ENCODE measurements at places on chromosomes 6 and 20.

GRCh38 chr20:21500599-21500998 lies 13.3 kb downstream of the NKX2-2 start:
- DNase-seq, result no peak

DNA sequence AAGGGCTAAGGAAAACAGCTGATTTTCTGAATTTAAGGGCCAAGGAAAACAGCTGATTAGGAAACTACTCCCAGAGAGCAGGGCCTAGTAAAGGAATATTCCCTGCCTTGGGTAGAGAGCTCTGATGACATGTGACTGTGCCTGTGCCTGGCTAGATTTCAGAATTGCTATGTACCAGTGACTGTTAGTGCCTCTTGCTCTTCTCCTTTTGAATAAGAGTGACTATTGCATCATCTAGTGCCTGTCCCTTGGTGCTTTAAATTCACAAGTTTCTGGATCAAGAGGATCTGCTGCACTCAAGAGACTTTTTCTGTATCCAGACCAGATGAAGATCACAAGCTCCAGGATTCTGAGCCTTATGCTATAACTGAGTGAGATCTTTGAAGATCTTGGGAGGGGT lies 332.9 kb downstream of the KIF16B start:
- DNase-seq, result no peak

- no peak for DNase-seq
Observed at GRCh38 chr6:158754738-158755137, 64.4 kb downstream of the EZR start.

DNA sequence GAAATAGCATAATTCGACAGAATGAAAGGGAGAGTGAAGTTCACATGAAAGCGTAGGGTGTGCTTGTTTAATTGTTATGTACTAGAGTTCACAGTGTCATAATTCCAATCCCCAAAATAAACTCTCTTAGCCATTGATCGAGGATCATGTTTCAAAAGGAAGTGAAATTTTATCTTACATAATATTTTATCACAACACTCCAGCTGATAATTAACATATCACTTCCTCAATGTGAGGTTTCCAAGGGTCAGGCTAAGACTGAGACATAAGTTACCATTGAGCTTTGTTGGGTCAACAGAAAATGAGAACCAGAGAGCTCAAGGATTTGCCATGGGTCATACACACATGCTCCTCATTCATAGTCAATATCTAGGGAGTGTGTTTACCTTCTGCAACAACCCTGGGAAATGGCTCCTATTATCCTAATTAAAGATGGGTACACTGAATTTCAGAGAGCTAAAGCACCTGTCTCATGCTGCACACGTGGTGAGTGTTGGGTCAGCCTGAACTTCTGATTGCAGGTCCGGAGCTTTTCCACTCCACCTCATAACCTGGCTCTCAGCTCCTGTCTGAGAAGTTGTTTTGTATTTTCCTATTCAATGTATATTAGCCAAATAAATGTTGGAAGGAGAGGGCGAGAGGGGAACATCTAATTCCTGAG lies 3.0 kb downstream of the GSTA2 start:
- DNase-seq, result no peak

DNA sequence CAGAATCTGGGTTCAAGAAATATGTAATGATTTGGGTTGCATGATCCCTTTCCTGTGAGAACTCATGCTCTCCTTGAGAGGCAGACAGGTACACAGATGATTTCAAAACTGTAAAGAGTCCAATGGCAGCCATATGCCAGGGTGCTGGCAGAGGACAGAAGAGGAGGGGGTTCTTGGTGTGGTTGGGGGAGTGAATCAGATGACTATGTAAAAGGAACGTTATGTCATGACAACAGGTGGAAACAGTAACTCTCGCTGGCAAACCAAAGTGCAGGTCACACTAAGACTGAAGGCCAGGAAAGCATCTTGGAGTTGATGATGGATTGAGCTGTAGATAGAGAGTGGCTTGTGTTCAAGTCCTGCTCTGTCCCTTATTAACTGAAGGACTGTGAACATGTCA lies 20.3 kb downstream of the OR2A4 start:
- DNase-seq, result no peak

DNA sequence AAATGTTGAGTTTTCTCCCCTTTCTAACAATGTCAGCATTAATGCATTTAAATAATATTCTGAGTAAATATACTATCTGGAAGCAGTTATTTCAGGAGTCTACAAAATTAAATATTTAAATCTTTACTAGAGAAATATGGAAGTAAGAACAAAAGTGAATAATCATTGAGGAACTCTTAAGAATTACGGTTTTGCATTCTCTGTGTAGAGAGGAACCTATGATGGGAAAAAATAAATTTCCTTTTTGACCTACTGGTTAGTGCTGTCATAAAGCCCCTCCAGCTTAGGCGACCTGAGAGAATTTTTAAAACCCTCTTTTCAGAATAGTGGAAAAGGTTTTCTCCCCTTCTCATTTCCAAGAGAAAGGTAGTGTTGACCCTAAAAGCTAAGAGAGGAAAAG lies 64.8 kb downstream of the ATXN1 start:
- DNase-seq, result no peak

- DNase-seq, result no peak
Observed at GRCh38 chr20:50247196-50248094, 56.8 kb downstream of the CEBPB start.

DNA sequence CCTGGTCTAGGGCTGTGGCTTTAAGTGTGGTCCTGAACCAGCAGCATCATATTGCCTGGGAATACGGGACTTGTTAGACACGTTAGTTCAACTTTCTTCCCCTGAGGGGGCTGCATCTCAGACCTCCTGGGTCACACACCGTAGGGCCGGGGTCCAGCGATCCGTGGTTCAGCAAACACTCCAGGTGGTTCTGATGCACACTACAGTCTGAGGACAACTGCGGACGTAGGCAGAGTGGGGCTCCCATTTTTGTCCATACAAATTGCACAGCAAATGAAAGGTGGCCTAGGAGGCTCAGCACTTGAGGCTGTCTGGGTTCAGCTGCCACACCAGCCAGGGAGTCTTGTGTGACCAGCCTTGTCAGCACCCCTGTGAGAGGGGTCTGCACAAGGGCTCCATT lies 233.1 kb downstream of the QKI start:
- DNase-seq, result no peak

GRCh38 chr6:56009636-56010035 lies 134.2 kb upstream of the BMP5 start:
- no peak for DNase-seq

DNA sequence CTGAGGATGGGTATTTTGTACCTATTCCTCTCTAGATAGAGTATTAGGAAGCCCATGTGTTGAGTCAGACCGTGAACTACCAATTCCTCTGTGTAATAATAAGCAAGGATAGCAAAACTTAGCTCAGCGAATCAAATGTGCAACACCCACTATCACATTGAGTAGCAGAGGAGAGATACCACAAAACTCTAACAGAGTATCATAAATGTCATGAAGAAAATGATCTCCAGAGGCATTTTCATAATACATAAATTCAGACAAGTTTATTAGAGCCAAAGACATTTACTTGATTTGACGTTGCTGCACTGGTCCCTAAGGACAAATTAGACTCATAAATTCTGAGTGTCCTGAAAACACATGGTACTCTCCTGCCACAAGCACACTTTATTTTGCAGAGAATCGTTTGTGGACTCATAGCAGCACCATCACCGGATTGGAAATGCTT lies 245.2 kb downstream of the HAO1 start:
- DNase-seq, result no peak

- DNase-seq, result no peak
Observed at GRCh38 chr6:154605178-154605881, 94.8 kb upstream of the CNKSR3 start.

DNA sequence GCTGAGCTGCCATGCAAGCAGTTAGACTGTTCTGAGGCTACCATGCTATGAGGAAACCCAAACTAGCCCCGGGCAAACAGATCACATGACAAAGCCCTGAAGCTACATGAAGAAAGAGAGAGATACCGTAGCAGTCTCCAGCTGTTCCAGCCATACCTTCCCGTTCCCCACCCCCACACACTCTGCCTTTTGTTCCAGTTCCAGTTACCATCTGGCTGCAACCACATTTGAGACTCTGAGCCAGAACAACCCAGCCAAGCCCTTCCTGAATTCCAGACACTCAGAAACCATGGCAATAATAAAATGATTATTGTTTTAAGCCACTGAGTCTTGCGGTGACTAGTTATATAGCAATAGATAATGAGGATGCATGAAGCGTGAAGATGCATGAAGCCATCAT lies 28.3 kb downstream of the RIN2 start:
- DNase-seq, result no peak

DNA sequence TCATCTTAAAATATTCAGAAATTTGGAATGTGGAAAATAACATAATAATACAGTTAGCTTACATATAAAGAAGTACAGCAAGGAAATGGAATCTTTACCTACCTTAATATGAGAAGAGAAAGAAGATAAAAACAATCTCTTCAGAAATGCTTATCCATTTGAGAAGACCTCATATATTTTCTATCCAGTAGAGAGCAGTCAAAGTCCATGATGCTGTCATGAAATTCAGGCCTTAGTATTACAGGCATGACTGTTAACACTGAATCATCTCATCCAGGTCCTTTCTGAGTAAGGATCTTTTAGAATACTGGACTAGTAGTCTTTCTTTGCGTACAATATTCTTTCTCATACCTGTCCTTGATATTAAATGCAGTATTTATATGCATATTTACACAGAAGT lies 713.4 kb downstream of the CD109 start:
- no peak for DNase-seq

GRCh38 chr20:41264819-41265218 lies 52.7 kb downstream of the ZHX3 start:
- no peak for DNase-seq

DNA sequence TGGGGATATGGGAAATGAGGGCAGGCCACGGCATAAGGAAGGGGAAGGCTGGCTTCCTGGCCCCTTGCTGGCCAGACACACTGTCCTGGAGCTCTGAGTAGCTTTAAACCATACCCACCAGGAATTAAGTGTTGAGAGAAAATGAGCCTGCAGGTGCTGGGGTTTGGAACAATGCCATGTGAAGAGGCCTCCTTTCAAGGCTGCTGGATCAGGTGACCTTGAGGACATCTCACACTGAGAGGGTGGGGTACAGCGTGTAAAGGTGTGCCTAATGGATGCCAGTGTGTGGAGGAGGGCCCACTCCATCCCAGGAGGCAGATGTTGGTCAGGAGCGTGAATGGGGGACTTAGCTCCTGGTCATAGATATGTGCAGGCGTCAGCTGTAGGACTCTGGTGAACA lies 74.8 kb upstream of the MLN start:
- no peak for DNase-seq

DNA sequence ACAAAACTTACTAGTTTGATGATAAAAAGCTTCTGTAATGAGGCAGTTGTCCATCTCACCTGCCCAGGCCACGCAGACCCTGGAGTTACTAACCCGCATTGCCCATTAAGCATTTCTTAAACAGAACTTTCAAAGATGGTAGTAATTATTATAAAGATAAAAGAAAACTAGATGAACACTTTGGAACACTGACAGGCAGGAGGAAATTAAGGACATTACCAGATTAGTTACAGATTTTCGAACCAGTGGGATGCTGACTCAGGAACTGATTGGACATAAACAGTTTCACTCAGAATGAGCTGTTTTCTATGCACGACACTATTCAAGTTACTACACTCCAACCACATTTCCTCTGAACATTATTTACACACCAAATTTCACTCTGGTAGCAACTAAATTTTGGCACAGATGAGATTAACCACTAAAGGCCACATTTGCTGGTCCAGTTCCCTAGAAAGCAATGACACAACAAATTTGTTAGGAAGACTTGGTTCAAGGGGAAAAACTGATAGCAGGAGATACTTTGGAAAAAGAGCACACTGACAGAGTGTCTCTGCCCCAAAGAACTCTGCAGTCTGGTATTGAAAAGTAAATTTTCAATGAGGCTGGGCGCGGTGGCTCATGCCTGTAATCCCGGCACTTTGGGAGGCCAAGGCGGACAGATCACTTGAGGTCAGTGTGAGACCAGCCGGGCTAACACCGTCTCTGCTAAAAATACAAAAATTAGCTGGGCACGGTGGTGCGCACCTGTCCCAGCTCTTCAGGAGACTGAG lies 3.0 kb downstream of the ROMO1 start:
- DNase-seq, result no peak

GRCh38 chr6:131205481-131206244 lies 70.4 kb downstream of the AKAP7 start:
- no peak for DNase-seq

DNA sequence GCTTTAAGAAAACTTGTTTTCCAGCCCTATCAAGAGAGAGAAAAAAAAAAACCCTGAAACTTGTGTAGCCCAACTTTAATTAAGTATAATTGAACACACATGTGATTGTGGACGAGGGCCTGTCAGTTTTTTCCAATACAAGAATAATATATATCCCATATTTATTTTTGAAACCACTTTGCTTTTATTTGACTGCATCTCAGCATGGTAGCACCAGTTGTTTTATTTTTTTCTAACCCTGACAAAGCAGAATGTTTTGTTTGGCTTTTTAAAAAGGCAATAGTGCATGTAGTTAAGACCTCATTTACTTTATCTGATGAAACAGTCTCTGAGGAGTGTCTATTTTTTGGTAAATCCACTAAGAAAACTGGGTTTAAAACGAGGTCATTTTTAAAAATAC lies 257.7 kb downstream of the CDKAL1 start:
- DNase-seq, result no peak

GRCh38 chr6:39553860-39554802 lies 171.1 kb downstream of the KIF6 start:
- DNase-seq, result no peak

- no peak for DNase-seq
Observed at GRCh38 chr6:120405947-120406346, 928.3 kb downstream of the TBC1D32 start.

DNA sequence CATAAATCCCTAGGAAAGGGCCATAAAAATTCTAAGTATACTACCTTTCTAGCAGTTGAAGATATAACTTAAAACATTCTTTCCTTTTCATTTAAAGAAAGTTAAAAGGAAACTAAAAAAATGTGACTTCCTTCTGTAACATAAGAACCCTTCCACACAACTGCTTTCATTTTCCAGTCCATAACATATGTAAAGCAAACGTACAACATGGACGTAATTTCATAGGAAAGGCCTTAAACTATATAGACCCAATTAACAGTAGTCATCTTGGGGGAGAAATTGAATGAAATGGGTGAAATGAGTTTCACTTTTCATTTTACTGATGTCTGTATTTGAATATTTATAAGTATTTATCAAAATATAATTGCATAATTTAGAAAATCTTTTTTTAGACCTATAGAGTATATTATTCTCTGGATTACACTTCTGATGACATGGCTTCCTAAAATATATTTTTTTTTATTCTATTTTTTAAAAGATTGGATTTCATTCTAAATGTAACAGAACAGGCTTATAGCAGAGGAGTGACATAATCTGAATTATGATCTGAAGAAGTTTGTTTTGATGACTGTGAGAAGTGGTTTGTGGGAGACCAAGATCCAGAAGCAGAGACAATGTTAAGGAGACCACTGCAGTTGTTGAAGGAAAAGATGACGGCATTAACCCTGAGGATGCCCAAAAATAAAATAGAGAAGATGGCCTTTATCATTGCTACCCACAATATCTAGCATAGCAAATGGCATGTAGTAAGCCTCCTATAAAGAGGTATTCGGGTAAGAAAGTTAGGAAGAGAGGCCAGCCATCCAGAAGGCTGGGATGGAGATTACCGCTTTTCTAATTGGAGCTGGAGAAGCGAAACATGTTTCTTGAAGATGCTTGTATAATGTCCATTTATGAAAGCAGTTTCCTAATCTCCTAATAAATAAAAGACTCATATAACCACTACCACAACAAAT lies 260.4 kb downstream of the PTPRK start:
- no peak for DNase-seq

- DNase-seq, result no peak
Observed at GRCh38 chr6:107556082-107556481, 66.2 kb downstream of the SOBP start.

- DNase-seq, result no peak
Observed at GRCh38 chr6:40044196-40044595, 109.9 kb upstream of the MOCS1 start.

All from stimulated activated CD4-positive, alpha-beta T cell treated with anti-CD3 and anti-CD28 coated beads, Interleukin-12 subunit alpha, Interleukin-12 subunit beta, amount 100 ng/mL, for 24 hours (primary cell).